ENCODE measurements at places on chromosomes 2 and 18.
A peak's percentile ranks its signal among the peaks of the same experiment; 100 is the strongest.

GRCh38 chr2:66432801-66433694 is 1.9 kb upstream of the MEIS1 start:
- DNase-seq, result no peak

DNA sequence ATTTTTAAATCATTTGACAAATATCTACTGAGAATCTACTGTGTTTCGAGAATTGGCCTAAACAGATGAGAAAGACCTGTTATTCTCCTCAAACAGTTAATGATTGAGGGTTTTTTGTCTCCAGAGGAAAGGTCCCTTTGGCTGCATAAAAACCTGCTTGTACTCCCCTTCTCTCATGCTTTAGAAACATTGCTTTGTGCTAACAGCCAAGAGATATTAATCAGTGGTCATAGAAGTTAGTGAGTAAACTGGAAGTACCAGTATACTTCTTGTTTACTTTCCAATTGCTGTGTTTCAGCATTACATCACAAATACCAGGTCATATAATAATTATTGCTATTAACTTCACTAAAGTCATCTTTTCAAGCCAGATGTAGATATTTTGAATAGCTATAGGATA is 34.1 kb downstream of the ITGB6 start:
- no peak for DNase-seq

GRCh38 chr2:231482806-231483391 is 18.6 kb upstream of the NCL start:
- peak; percentile 58 for DNase-seq

DNA sequence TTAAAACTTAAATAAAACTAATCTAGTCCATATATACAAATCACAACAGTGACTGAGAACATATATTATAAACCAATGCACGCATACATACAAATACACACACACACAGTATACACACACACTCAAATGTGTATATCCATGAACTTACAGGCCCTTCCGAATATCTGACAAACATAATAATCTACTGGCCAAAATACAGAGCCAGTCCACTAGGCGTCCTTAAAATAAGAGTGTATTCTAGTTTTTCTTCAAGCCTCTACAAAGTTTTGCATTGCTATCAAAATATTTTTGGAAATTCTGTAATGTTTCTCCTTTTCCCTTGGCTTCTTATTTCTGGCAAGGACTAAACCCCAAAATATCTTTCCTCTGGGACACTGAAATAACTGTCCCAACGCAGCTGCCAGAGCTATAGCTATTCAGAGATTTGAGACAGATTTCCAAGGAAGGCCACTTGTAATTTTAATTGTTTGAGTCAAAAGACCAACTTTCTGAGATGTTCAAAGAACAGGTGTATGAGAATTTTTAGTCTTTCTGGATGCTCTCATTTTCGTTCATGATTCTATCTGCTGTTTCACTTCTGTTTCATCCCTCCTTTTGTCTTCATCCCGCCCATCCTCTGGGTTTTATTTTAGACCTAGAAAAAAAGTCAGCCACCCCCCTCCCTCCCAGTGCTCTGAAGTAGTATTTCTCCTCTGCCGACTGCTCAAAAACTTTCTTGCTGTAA is 24.1 kb upstream of the SP3 start:
- DNase-seq, result no peak

GRCh38 chr2:162092658-162093556 is 18.9 kb upstream of the DPP4 start:
- no peak for DNase-seq

- DNase-seq, result no peak
These were observed 64.7 kb upstream of the KLF7 start for GRCh38 chr2:207230261-207231105.

DNA sequence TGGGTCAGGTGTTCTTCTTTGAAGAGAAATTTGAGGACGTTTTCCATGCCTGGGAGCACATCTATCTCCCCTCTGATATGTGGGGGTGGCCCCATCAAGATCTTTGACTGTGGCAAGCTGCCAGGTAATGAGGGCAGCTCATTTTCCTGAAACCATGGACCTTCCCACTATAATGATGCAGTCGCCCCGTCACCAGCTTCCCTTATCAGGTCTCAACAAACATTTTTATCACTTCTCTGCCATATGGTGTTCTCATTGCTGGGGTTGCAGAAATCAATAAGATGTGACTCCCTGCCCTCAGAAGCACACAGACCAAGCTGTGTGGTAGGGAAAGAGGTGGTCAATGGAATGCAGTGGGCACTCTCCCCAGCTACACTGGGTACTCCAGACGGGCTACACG is 48.4 kb upstream of the B3GNT7 start:
- DNase-seq, result no peak

- no peak for DNase-seq
These were observed 573 bp downstream of the STAM2 start for GRCh38 chr2:152175012-152175367.

DNA sequence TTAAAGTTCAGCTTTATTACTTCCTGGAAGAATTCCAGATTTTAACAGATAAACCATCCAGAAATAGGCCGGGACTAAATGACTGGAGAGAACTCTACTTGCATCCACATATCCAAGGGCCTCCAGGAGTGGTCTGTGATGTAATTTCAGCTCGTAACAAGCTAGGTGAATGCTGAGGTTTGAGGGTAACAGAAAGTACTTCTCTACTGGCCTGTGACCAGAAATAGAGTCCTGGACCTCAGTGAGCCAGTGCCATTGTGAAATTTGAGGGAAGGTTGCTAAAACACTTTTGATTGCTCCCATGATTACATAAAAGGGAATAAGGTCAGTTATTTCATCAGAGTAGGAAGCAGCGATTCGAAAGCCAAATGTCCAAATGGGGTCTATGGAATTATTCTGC is 158.1 kb downstream of the DOCK10 start:
- no peak for DNase-seq

GRCh38 chr2:195659982-195660890 is 3.2 kb downstream of the SLC39A10 start:
- peak; percentile 70 for DNase-seq

- DNase-seq, result no peak
These were observed 32.4 kb downstream of the IRS1 start for GRCh38 chr2:226767056-226767813.

DNA sequence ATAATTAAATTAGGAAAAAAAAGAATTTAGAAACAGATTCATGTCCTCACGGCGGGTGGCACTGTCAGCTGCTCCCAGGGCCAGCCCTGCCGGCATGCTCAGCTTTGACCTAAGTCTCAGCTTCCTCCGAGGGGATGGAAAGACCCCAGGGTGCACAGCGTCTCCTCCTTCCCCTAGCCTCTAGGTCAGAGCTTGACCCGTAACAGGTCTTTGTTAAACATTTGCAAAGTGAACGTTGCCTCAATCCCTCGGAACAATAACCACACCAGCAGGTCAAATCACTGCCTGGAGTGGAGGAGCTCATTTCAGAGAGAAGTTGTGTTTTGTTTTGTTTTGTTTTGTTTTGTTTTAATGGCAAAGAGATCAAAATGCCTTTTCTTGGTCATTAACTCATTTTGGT is 171.3 kb downstream of the TMEM18 start:
- DNase-seq, result no peak

- DNase-seq, result no peak
These were observed 3.9 kb downstream of the DNAJB2 start for GRCh38 chr2:219282943-219283581.

DNA sequence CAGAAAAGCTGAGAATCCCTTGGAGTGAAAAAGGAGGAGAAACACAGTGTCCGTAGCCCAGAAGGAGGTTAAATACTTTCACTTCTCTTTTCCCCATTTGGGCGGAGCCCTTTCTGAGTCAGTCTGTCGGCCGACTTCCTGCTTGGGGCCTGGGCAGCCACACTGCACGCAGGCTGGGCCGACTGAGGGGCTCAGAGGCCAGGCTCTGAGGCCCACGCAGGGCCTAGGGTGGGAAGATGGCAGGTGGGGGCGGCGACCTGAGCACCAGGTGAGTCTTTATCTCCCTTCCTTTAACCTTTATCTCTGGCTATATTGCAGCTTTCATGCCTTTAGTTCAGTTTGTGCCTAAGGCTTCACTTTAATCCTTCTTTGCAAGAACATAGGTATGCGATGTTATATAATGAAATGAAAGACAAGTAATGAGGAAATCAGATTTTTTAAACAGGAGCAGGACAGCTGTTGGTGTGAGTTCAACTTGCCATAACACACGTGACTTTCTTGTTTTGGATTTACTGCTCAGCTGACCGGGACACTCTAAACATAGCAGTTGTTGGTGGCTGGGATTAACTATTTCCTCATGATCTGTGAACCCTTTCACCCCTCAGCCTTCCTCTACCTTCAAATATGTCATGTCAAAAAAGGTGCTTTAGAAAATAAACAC is at the start of gene SP100:
Gene SP100, plus strand, starts transcription at position 141 of the 661 bp plus-strand sequence. Its CDS starts 96 bp downstream, at position 237.
- DNase-seq, result peak; percentile 44

DNA sequence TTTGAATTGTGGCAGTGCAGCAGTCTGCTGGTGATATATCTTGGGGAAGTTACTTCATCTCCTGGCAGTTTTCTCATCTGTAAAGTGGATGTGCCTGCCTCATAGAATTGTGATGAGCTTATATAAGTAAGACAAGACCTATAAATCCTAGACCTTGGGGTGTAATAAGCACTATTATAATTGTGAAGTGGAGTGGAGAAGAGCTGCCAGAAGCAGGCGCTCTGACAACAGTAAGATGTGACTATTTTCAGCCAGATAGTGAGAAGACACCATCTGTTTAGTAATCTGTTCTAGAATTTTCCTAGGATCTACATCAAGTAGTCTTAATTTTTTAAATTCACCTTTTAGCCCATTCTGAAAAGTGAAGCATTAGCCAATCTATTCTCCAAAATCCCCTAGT is 85.6 kb upstream of the TSPYL6 start:
- DNase-seq, result no peak

DNA sequence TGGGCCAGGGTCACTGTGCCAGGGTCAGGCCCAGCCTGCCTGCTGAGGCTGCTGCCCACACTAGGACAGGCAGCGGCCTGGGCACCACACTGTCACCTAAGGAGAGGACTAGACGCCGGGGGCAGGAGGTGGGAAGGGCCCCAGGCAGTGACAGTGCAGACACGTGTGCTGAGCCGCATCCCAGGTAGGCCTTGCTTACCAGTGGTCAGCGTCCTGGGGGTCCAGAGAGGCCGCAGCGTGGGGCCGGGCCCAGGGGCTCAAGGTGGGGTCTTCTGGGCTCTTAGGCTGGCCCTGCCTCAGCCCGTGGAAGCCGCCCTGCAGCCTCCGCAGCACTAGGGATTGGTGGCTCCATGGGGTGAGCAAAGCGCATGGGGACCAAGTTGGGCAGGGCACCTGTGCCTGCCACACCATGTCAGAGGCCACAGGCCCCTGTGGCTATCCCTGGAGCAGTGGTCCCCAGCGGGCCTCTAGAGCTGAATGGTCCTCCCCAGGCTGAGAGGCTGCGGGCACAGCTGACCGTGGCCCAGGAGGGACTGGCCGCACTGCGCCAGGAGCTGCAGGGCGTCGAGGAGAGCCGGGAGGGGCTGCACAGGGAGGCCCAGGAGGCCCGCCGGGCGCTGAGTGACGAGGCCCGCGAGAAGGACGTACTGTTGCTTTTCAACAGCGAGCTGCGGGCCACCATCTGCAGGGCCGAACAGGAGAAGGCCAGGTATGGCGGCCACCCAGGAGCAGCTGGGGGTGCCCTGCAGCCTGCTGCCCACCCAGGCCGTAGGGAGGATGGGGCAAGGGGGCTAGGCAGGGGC is 35.2 kb upstream of the SNED1 start:
- DNase-seq, result no peak

DNA sequence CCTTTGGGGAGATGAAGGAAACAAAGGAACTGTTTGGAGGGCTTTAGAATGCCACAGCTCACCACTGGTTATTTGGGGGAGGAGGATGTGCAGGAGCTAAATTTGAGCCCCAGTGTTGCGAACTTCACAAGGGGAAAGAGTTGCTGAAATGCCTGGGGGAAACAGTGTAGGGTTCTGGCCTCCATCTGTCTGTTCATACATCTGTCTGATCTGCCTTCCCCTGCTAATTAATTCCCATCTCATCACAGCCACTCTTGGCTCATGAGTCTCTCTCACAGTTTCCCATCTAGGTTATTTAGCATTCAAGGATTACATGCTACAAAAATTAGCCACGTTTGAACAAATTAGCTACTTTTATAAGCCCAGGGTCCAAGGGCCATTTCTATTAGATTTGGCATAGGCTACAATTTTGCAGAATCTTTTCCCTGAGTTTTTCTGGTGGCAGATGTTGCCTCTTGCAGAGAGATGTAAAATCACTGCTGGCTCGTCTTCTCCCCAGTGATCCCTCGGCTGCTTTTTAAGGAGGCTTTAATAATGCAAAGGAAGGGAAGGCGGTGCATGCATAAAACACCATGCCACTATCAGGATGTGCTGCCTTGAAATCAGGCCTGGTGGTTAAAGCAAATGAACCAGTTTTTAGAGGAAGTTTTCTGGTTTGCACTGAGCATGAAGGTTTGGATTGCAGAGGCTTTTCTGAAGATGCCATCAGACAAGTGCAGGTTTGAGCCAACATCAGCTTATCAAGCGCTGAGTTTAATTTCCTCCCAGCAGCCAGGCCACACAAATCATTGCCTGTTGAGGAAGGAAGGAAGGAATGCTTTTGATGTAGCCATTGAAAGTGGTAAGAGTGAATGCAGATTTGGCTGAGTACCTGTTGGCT is 35.0 kb downstream of the ADD2 start:
- no peak for DNase-seq

DNA sequence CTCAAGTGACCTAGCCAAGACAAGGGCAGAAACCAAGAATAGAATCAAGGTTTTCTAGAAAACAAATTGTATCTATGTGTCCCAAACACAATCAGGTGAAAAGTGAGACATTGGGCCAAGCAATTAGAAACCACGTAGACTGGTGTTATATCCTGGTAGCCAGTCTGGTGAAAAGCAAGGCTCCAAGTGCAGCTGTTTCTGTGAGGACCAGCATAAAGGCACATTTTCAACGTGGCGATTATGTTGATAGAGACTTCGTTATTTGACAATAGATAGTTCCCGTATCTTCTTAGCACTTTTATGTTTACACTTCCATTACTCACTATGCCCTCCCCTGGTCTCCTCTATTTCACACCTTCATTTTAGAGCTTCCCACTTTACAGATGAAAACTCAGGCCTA is 103.2 kb upstream of the ZFP36L2 start:
- no peak for DNase-seq

DNA sequence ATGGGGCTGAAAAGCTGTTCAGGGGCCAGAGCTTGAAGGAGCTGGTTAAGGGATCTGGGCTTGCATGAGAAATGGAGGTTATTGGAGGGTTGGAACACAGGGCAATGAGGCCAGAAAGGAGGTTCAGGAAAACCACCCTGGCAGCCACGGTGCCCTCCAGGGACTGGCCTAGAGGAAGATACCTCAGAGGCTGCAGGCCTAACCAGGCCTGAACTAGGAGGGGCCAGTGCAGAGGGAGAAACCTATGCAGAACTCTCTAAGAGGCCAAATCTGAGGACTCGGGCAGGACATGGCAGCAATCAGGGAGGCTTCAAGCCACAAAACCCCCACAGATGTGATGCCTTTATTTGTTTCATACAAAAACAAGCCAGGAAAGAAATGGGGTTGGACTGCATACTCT is 66.8 kb downstream of the BIN1 start:
- no peak for DNase-seq

- DNase-seq, result no peak
These were observed 191.7 kb downstream of the THSD7B start for GRCh38 chr2:136957044-136957443.
